Hepatocyte (in vitro differentiated cells): ENCODE measurements at places on chromosomes 1 and 21. TPM values are rescaled to one million over a fixed set of nuclear protein-coding genes. Genes with fewer than 3 reads are reported as not detected.

DNA sequence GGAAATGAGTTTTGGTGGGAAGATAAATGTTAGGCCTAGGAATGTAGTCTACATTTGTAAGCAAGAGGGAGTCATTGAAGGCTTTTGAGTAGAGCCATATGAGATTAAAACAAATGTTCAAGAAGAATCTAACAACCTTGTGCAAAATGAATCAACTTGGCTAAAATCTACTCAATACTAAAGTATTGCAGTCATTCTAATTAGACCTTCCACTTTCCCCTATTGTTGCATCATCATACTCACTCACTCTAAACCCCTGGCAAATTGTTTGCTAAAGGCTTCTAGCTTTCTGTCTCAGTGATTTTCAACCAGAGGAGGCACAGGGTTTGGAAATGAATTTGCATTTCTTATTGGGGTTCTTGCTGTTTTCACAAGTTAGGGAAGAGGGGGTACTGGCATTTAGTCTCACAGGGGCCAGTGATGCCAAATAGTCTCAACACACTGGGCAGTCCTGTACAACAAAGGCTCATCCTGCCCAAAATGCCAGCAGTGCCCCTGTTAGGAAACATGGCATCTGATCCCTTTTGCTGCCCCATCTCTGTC is 85.3 kb downstream of the SEC16B start:
- no peaks in the 10 kb centered on the region for H3K4me1 ChIP-seq
- no peak overlapping the region for H3K4me3 ChIP-seq
- DNase-seq: no peak

GRCh38 chr1:1415751-1416150 is 5.3 kb downstream of the ANKRD65 start:
- H3K4me3 ChIP-seq: no peak overlapping the region
- no peak for DNase-seq
- H3K27me3 ChIP-seq: no peaks in the 10 kb centered on the region
- H3K4me1 ChIP-seq: no peaks in the 10 kb centered on the region
- no peaks in the 10 kb centered on the region for H3K36me3 ChIP-seq
- no peak overlapping the region for H3K27ac ChIP-seq

GRCh38 chr1:228313536-228314277 is 92.9 kb downstream of the TRIM11 start:
- no peak for DNase-seq
- H3K27ac ChIP-seq: no peak overlapping the region
- H3K4me1 ChIP-seq: no peaks in the 10 kb centered on the region
- no peak overlapping the region for H3K4me3 ChIP-seq

Gene HES3
- total RNA-seq: not detected in 2 replicates

Gene CHIA
- 0.28 TPM in 1 of 2 replicates, not detected in the other for total RNA-seq

Gene SERINC2
- 53.6 and 70.2 TPM in 2 replicates for total RNA-seq

- H3K27me3 ChIP-seq: no peaks in the 10 kb centered on the region
- DNase-seq: no peak
- H3K27ac ChIP-seq: peak overlapping the region; percentile 77
- no peaks in the 10 kb centered on the region for H3K36me3 ChIP-seq
- H3K4me3 ChIP-seq: no peak overlapping the region
These were observed 3.6 kb downstream of the ABCA4 start for GRCh38 chr1:94117259-94117851.

DNA sequence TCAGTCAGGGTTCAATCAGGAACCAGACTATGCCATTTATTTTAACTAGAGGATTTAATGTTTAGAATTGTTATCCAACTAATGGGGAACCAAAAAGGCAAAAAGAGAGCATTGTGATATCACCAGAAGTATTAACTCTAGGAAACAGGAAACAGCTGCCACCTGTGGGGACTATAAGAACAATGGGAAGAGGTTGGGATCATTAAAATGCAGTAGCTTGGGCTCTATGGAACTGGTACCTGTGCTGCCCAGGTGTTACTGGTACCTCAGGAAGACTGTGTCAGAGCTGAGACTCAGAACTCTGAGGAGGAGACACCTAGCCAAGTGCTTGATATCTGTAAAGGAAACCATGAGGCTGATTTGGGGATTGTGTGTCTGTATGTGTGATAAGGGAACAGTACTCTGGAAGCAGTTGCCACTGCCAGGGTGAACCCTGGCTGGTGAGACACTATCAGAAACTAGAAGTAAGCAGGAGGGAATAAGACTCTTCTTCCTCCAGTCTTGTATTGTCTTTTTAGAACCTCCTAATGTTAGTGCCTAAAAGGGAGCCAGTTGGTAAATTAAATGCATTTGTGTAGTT is 49.4 kb downstream of the MAN1A2 start:
- DNase-seq: no peak
- H3K4me3 ChIP-seq: no peak overlapping the region
- no peaks in the 10 kb centered on the region for H3K4me1 ChIP-seq
- H3K27me3 ChIP-seq: no peaks in the 10 kb centered on the region
- H3K36me3 ChIP-seq: no peaks in the 10 kb centered on the region

- no peak overlapping the region for H3K4me3 ChIP-seq
- DNase-seq: no peak
- no peak overlapping the region for H3K27ac ChIP-seq
- no peaks in the 10 kb centered on the region for H3K27me3 ChIP-seq
- H3K36me3 ChIP-seq: no peaks in the 10 kb centered on the region
These were observed 142.9 kb upstream of the KRTAP19-8 start for GRCh38 chr21:31181082-31181750.

Gene RSPH1
- total RNA-seq: 0.60 and 1.3 TPM in 2 replicates

Gene PRRX1
- total RNA-seq: 41.5 and 42.3 TPM in 2 replicates

Gene ADAMTS5
- total RNA-seq: 2.9 and 3.1 TPM in 2 replicates

GRCh38 chr1:154952664-154953063 is 3.2 kb downstream of the PBXIP1 start:
- no peak overlapping the region for H3K27ac ChIP-seq
- H3K27me3 ChIP-seq: no peaks in the 10 kb centered on the region
- no peak for DNase-seq
- no peak overlapping the region for H3K4me3 ChIP-seq

Gene FAM72D
- 0.24 and 0.40 TPM in 2 replicates for total RNA-seq

DNA sequence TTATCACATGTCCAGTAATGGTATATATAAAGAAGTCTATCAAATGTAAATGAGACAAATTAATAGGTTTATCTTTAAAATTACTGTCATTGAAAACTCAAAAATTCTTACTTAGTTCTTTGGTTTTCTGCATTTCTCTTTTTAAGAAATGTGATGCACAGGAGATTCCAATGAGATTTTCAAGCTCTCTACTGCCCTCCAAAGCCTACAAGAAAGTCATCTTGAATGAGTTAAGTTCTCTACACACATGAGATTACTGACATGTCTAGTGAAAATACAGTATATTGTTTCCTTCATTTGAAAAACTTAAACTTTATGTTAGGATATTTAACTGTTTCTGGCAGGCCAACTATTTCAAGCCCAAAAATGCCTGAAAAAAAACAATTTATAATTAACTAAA is 68.8 kb downstream of the ITGB3BP start:
- no peak overlapping the region for H3K27ac ChIP-seq
- peak; percentile 21 for DNase-seq
- H3K36me3 ChIP-seq: no peaks in the 10 kb centered on the region
- no peaks in the 10 kb centered on the region for H3K4me1 ChIP-seq
- H3K27me3 ChIP-seq: no peaks in the 10 kb centered on the region
- H3K4me3 ChIP-seq: no peak overlapping the region

DNA sequence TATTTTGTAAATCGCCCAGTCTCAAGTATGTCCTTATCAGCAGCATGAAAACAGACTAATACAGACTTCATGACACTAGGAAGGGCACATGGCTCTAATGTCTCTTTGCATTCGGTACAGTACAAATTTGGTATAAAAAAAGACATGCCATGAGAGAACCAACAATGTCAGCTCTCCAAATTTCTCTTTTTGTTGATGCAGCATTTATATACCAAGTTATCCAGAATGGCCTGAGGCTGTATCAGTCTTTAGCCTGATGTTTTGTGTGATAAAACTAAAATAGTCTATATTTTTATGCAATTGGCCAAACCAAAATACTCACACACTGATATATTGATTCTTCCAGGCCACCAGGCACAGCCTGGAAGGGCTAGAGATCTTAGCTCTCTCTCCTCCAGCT is 124.3 kb upstream of the SAMSN1 start:
- H3K4me1 ChIP-seq: no peaks in the 10 kb centered on the region
- H3K27ac ChIP-seq: no peak overlapping the region
- H3K27me3 ChIP-seq: no peaks in the 10 kb centered on the region
- H3K36me3 ChIP-seq: no peaks in the 10 kb centered on the region
- H3K4me3 ChIP-seq: no peak overlapping the region
- DNase-seq: no peak

DNA sequence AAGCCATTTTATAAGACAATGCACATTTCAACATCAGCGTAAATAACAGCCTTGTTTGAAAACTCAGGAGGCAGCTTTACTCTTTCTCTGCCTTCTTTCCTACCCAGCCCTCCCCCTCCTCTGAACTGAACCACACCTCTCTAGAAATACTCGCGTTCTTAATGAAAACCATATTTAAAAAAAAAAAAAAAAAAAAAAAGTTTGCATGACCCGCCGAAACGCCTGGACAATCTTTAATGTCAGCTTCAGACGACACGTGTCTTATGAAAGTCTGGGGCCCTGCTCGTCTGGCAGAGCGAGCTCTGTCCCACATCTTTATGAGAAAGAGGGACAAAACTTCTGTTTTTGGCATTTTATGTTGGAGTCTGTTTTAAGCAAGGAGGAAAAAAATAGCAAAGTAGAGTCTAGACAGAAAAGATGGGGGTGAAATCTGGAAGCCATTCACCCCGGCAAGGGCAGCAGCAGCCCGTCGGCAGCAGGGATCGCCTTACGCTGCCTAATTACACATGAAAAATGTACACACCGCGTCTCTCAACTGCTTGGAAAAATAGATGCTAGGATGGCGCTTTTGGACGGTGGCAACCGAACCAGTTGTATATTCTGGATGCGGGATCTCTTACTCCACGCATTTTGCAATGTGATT is 130.4 kb upstream of the ETS2 start:
- H3K36me3 ChIP-seq: no peaks in the 10 kb centered on the region
- H3K27ac ChIP-seq: peak overlapping the region; percentile 26

GRCh38 chr1:162861101-162861500 is at the start of gene CCDC190:
CCDC190 (minus strand) TSS chr1:162861175; CDS start chr1:162859646, 1,529 bp downstream.
- no peaks in the 10 kb centered on the region for H3K36me3 ChIP-seq
- DNase-seq: peak; percentile 12
- peaks cover 5% of the 10 kb centered on the region for H3K4me1 ChIP-seq
- peak within 1 kb of the TSS; percentile 8 for H3K27ac ChIP-seq

Gene RXFP4
- total RNA-seq: 0.83 TPM in 1 of 2 replicates, not detected in the other

- no peak overlapping the region for H3K4me3 ChIP-seq
- H3K4me1 ChIP-seq: no peaks in the 10 kb centered on the region
- H3K27ac ChIP-seq: no peak overlapping the region
- DNase-seq: no peak
- H3K27me3 ChIP-seq: no peaks in the 10 kb centered on the region
These were observed 17.2 kb upstream of the CXADR start for GRCh38 chr21:17495680-17496079.

DNA sequence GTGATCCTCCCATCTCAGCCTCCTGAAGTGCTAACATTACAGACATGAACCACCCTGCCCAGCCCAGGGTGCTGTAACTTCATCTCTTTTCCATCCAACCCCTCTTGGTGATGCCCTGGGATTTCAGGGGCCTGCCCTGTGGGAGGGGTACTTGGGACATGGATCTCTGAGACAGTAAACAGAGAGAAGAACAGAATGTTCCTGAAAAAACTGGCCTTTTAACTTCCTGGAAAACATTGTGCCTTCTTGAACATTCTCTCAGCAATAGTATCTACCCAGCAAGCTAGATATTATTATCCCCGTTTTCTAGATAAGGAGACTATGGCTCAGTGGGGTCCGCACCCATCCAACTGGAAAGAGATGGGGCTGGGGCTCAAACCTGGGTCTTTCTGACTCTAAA is 57.0 kb downstream of the VWA5B1 start:
- no peak for DNase-seq
- H3K4me1 ChIP-seq: peaks cover 4% of the 10 kb centered on the region
- H3K27me3 ChIP-seq: peaks cover 16% of the 10 kb centered on the region
- no peak overlapping the region for H3K4me3 ChIP-seq
- H3K36me3 ChIP-seq: no peaks in the 10 kb centered on the region

- no peak overlapping the region for H3K27ac ChIP-seq
- H3K4me1 ChIP-seq: no peaks in the 10 kb centered on the region
- DNase-seq: no peak
- H3K4me3 ChIP-seq: no peak overlapping the region
These were observed 50.5 kb downstream of the ACTN2 start for GRCh38 chr1:236736761-236737160.

Gene TCHHL1
- not detected in 2 replicates for total RNA-seq

Gene OR2T35
- total RNA-seq: not detected in 2 replicates

DNA sequence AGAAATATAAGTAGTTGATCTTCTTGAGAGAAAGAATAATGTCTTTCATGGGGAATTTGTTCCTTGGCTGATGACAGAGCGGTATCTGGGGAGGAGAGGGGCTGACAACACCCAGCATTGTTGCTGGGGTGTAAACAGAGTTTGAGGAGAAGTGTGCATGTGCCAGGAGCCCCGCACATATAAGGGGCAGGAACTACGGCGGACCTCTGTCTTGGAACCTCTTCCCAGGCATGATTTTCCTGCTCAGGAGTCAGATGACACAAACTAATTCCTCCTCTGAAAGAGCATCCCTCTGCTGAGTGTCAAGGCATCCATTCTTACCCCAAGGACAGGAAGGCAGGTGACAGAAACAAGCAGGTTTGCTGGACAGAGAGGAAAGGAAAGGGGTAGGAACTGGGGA is 119.1 kb downstream of the TPTE start:
- no peaks in the 10 kb centered on the region for H3K36me3 ChIP-seq
- no peak overlapping the region for H3K27ac ChIP-seq
- no peaks in the 10 kb centered on the region for H3K27me3 ChIP-seq

- peak; percentile 86 for DNase-seq
- peaks cover 17% of the 10 kb centered on the region for H3K27me3 ChIP-seq
- no peaks in the 10 kb centered on the region for H3K36me3 ChIP-seq
- H3K4me1 ChIP-seq: no peaks in the 10 kb centered on the region
- H3K27ac ChIP-seq: no peak overlapping the region
These were observed 96.9 kb downstream of the PAPPA2 start for GRCh38 chr1:176559878-176560277.

DNA sequence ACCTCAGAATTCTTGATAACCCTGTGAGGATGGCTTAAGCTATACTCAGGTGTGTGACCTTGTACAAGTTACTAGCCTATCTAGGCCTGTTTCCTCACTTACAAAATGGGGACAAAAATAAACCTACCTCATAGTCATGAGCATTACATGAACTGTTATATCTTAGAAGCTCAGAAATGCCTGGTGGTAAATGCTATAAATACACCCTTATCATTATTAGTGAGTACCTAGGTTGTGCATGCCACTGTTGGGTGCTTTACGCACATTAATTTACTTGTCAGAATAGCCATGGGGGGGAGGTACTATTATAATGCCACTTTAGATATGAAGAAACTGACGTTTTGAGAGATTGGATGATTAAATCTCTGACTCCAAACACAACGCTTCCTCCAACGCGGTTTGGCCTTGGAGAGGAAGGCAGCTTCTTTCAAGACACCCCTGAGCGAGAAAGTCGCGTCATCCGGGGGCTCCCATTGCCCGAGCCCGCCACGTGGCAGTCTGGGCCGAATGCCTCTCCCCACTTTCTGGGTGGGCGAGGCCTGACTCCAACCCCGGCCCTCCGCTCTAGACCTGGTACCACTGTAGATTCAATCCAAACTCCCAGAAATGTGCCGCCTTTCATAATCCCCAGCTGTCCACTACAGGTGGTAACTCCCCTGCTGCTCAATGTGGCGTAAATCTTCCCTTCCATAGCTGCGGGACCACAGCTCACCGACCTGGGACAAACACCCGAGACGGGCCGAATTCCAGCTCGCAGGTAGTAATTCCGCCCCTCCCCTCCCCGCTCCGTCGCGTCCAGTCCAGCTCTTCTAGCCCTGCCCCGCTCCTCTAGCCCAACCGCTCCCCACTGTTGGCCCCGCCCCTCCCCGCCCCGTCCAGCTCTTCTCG is 771 bp upstream of the RAD54L start:
- no peaks in the 10 kb centered on the region for H3K36me3 ChIP-seq
- H3K4me1 ChIP-seq: peaks cover 10% of the 10 kb centered on the region
- H3K27ac ChIP-seq: peak overlapping the region; percentile 98
